ENCODE measurements at places on chromosomes 1 and 21.

GRCh38 chr1:165861911-165862310 lies 34.5 kb downstream of the UCK2 start:
- DNase-seq, result no peak

DNA sequence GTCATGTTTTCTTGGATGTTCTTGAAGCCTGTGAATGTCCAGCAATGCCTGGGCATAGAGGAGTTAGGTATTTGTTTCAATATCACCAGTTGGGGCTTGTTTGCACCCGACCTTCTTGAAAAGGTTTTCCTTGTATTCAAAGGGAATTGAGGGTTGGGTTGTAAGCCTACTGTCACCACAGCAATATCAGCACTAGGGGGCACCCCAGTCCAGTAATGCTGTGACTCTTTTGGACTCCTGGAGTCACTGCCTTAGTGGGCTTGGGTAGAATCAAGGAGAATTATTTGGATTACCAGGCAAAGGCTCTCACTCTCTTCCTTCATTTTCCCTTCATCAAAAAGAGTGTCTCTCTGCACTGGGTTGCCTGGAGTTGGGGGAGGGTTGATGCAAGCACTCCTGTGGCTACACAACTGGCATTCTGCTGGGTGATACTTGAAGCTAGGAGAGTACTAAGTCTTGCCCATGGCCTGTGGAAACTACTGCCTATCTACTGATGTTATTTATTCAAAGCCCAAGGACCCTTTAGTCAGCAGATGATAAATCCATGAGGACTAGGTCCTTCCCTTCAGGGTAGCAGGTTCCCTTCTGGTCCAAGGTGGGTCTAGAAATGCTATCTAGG lies 34.5 kb downstream of the OR10R2 start:
- peak; percentile 37 for DNase-seq

GRCh38 chr1:30920827-30921226 lies 12.3 kb upstream of the SDC3 start:
- peak; percentile 43 for DNase-seq

DNA sequence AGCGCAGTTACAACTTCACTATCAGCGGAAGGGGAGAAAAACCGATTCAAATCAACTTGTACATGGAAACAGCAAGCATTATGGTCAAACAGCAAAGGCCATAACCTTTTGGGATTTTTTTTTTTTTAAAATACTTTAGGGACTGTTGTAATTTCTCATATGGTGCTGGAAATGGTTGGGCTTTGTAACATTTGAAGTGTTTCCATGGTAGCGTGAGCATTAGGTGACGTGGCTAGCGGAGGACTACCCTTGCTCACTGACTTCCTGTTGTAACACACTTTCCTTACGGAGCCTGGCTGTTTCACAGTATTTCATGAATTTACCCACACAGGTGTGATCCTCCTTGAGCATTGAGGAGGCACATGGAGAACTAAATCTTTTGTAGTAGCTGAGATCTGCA lies 269.5 kb downstream of the TM2D1 start:
- DNase-seq, result no peak

GRCh38 chr1:79745929-79746328 lies 739.4 kb upstream of the ADGRL4 start:
- no peak for DNase-seq

DNA sequence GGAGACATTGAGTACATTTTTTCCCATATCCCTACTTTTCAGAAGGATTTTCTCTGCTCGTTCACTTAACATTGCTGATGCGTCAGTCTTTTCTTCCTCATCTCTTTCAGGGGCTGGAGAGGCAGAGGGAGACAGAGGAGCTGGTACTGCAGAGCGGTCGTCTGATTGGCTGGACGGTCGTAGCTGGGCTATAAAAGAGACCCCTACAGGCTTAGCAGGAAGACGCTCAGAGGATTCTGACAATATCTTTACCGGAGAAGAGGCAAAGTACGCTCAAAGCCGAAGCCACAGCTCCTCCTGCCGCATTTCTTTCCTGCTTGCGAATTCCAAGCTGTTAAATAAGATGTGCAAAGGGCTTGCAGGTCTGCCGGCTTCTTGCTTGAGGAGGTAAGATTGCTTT lies at the start of gene RGS4:
Gene RGS4, plus strand, starts transcription at position 220 of the 400 bp plus-strand sequence. Its CDS starts 124 bp downstream, at position 344.
- DNase-seq, result peak; percentile 3

GRCh38 chr1:202078241-202078640 lies 44.5 kb upstream of the GPR37L1 start:
- DNase-seq, result no peak

- no peak for DNase-seq
Measured at GRCh38 chr1:26907071-26907917, 6.5 kb downstream of the NR0B2 start.

DNA sequence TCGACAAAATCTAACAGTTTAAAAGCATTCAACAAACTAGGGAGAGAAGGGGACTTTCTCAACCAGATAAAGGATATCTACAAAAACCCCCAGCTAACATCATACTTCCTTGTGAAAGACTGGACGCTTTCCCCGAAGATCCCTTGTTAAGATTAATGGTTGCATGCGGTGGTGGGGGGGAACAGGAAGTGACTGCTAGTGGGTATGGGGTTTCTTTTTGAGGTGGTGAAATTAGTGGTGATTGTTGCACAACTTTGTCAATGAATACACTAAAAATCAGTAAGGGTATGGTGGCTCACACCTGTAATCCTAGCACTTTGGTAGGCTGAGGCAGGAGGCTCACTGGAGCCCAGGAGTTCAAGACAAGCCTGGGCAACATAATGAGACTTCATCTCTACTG lies 26.9 kb upstream of the EYA3 start:
- no peak for DNase-seq

DNA sequence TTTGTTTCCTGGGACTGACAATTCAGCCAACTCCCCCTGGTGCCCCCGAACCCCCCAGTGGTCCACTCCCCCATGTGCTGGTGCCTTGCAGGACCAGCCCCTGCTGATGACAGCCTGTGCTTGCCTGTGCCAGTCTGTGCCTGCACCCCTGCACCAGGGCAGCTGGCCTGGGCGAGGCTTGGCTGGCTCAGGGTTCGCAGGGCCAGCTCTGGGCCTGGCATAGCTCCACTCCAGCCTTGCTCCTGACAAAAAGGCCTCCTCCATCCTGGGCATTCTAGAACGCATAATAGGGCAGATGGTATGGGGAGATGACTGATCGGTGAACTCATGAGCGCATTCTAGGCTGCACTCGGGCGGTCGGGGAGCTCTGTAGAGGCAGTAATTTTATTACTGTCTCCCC lies 5.4 kb downstream of the CNTN2 start:
- DNase-seq, result no peak

DNA sequence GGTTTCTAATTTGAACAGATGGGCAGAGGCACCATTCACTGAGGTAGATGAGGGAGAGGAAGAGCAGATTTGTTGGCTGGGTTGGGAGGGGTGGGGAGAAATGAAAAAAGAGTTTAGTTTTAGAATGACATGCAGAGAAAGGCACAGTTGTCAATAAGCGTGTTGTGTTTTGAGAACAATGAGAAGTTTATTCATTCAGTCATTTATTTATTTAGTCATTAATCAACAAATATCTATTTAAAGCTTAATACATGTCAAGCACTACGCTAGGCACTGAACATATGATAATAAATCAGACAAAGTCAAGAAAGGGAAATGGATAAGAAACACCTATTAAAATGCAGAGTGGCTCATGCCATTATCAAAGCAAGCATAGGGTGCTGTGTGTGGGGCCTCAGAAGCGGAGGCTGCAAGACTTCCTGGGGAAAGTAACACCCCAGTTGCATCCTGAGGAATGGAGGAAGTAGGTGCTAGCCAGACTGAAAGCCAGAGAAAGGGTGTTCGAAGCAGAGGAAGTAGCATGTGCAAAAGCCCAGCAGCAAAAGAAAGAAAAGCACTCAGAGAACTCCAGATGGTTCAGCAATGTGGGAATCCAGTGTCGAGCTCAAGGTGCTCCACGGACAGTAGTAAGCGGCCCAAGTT lies 114.1 kb downstream of the RNF220 start:
- no peak for DNase-seq

- no peak for DNase-seq
Measured at GRCh38 chr1:145993618-145994390, 2.6 kb downstream of the TXNIP start.

- DNase-seq, result peak; percentile 98
Measured at GRCh38 chr1:93846992-93847810, 31.8 kb downstream of the DNTTIP2 start.

DNA sequence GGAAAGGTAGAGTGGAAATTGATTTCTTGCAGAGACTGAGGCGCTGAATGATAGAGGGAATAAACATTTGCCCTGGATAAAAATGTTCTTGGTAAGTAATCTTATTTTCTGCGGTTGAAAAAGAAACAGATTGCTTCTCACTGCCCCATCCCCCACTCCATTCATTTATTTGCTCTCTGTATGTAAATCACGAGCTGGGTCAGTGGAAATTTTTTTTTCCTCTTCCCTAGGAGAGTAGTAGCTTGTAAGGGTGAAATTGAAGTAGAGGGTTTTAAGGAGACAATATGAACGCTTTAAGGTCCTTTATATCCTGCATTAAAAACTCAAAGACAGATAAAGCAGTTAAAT lies 1.4 kb upstream of the BRINP3 start:
- DNase-seq, result no peak

GRCh38 chr1:201186192-201186591 lies 4.4 kb upstream of the IGFN1 start:
- no peak for DNase-seq

DNA sequence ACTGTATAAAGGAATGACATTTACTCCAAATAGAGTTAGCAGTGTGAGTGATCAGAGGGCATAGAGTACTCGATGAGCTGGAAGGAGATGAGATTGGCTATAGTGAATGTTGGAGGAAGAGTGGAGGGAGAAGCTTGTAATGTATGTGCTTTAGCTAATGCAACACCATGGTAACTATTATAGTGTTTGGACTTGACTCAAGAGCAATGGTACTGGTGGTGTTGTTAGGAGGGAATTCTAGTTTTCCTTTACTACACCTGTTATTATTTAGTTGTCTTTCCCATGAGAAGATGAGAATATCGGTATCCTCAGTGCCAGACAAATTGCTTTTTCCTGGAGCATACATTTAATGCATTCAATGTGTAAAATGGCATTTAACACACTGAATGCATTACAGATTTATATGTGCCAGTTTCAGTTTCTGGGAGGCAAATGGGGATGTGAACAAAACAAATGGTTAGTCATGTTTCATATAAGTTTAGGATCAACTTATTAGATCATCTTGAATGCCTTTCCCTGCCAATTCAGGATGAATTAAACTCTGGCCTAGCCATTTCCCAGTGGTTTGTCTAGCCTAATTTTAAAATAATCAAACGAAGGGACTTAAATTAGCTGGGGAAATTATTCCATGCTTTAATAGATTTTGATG lies 291.1 kb upstream of the ADAMTS5 start:
- no peak for DNase-seq

DNA sequence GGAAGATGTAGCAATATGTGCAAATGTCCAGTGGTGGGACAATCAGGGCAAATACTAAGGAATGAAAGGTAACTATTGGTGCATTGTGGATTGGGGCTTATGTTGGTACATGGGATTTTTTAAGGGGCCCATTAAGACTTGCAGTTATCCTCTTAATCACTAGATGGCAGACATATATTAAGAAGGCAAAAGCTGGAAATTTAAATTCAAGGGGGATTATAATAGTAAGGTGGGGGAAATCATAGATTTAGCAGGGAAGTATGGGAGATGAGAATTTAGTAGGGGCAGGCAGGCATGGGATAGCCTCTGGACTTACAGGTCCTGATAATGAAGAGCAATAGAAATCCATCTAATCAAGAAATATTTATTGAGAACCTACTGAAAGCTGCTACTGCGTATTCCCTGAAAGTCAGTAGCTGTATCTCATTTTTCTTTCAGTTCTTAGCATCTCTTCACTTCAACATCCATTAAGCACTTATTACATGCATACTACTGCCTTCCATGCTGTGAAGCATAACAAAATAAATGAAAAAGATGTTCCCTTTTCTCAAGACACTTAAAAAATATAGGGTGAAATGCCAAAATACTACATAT lies 251.8 kb downstream of the CRB1 start:
- DNase-seq, result peak; percentile 27

DNA sequence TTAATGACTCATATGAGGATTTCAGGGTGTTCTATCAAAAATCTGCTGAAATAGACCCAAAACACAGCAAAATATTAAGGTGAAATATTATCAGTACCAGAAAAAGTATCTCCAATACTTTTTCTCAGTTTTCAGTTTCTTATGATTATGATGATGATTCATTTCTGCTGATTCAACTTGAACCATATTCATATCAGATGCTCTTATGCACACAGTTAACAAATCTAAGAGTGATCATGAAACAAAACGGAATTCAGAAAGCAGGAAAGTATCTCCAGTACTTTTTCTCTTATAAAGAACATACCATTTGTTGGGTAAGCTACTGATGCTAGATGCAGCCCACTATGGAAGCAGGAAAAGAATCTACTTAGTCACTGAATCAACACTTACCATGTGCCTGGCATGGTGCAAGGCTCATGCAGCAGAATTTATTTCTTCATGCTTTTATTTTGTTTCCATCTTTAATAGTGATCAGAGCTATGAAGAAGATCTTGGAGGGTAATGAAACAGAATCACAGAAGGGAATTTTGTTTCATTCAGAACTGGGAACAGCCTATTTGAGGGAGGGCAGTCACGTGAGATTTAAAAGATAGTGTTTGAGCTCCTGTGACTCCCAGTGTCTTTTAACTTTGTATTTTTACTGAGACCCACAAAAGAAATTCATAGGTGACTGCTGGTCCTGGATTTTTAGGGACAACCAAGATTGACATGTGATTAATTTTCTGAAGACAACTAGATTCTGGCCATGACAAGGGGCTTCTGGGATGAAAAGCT lies 480.6 kb downstream of the SETD4 start:
- no peak for DNase-seq

DNA sequence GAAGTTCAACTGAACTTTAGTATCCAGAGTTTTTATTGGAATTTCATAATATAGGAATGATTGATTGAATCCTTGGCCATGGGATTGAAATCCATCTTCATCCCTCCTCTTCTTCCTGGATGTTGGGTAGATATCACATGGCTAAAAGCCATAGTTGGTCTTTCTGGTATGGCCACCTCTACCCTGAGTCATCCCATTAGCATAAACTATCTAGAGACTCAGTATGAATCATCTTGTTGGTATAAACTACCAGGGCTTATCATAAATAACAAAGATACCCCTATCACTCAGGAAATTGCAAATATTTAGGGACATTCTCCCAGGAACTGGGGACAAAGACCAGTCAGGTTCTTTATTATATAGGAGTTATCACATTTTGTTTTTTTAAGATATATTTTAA lies 21.2 kb upstream of the ZP4 start:
- no peak for DNase-seq

DNA sequence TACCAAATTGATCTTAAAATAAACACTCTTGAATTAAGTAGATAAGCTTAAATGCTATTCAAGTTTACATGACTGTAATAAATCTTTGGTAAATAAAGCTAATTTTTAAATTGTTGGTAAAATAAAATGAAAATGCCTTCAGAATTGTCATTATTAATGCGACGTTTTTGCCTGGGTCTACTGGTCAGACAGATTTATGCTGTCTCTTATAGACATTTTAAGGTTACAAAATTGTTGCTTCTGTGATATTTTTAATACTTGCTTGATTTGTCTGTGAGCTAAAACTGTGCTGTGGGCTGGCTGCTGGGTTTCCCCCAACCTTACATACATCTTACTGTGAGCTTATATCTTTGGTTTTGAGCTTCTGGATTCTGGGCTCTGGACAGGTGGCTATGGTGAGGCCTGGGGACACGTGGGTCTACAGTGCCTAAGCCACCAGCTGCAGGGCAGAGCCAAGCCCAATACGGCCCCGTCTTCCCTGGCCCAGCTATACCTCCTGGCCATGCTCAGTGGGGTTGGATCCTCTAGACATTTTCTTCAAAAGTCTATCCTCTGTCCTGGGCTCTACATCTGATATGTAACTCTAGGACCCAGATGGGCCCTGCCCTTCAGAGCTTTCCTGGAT lies 81.4 kb downstream of the ETS2 start:
- DNase-seq, result no peak
